ENCODE measurements at places on chromosomes 5 and 9. TPM values are rescaled to one million over a fixed set of nuclear protein-coding genes. Genes with fewer than 3 reads are reported as not detected.
A peak's percentile ranks its signal among the peaks of the same experiment; 100 is the strongest.

- no peaks in the 10 kb centered on the region for H3K36me3 ChIP-seq
- no peak overlapping the region for H3K4me3 ChIP-seq
- no peaks in the 10 kb centered on the region for H3K27me3 ChIP-seq
Measured at GRCh38 chr5:25948278-25948677, 1090.1 kb downstream of the CDH9 start.

BTNL9 gene
- total RNA-seq = 169 TPM

PRSS3 gene
- not detected for total RNA-seq

PCDHGC5 gene
- 3.3 TPM for total RNA-seq

FAM221B gene
- total RNA-seq = not detected

- peaks cover 2% of the 10 kb centered on the region for H3K27me3 ChIP-seq
- no peak for DNase-seq
- H3K4me3 ChIP-seq = no peak overlapping the region
- H3K4me1 ChIP-seq = peaks cover 3% of the 10 kb centered on the region
- no peak overlapping the region for H3K27ac ChIP-seq
- no peaks in the 10 kb centered on the region for H3K36me3 ChIP-seq
Measured at GRCh38 chr5:73230264-73231245, 57.6 kb downstream of the TMEM174 start.

DNA sequence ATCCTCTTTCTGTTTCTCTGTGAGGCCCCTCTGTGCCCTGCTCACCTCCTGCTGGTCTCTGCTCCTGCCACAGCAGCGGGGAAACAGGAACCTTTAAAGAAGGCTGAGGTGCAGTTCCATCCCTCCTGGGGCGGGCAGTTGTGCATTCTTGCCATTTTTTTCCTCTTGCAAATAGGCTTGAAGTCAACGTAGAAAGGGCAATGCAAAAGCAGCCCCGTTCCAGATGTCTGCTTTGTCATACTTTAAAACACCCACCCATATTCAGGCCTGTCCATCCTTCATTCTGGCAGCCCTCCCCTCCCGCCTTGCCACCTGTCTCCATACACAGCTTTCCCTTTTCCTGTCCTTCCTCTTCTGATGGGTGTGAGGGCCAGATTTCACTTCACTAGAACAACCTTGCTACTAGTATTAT is 65.4 kb upstream of the KLF9 start:
- H3K4me3 ChIP-seq = peak overlapping the region; percentile 29
- no peak for DNase-seq
- H3K27ac ChIP-seq = peak overlapping the region; percentile 94
- H3K4me1 ChIP-seq = peaks cover 55% of the 10 kb centered on the region

GAS1 gene
- 48.2 TPM for total RNA-seq

GRCh38 chr5:107486489-107486888 is 184.2 kb downstream of the EFNA5 start:
- no peak overlapping the region for H3K4me3 ChIP-seq
- DNase-seq = no peak
- H3K4me1 ChIP-seq = no peaks in the 10 kb centered on the region
- H3K27me3 ChIP-seq = no peaks in the 10 kb centered on the region
- peak overlapping the region; percentile 50 for H3K27ac ChIP-seq
- H3K36me3 ChIP-seq = no peaks in the 10 kb centered on the region

DNA sequence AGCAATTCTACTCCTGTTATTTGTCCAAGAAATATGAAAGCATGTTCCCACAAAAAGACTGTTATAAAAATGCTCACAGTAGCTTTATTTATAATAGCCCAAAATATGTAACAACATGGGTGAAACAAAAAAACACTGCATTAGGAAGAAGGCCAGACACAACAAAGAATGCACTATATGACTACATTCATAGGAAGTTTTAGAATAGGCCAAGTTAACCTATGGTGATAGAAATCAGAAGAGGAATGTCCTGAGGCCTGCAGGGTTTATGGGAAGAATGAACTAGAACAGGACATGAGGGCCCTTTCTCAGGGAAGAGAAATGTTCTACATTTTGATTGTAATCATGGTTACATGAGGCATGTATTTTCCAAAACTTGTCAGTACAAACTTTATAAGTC is 24.7 kb upstream of the TAS2R1 start:
- no peak overlapping the region for H3K27ac ChIP-seq
- no peaks in the 10 kb centered on the region for H3K36me3 ChIP-seq
- no peak overlapping the region for H3K4me3 ChIP-seq
- no peaks in the 10 kb centered on the region for H3K4me1 ChIP-seq
- H3K27me3 ChIP-seq = no peaks in the 10 kb centered on the region
- no peak for DNase-seq

IFNB1 gene
- total RNA-seq = not detected

DNA sequence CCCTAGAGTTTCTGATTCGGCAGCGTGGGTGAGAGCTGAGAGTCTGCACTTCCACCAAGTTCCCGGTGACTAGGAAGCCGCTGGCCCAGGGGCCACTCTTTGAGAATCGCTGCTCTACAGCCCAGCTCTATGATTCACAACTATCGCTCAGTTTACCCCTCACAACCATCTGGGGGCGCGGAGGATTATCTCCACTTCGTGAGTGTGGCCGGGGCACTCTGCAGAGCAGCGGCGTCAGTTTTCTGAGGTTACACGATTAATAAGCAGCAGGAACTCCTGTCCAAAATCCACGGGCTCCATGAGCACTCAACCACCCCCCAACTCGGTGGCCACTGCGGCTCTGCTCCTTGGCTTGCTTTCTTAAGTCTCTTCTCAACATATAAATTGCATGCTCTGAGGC is 19.3 kb downstream of the CORO2A start:
- H3K4me3 ChIP-seq = no peak overlapping the region
- no peaks in the 10 kb centered on the region for H3K4me1 ChIP-seq
- H3K27me3 ChIP-seq = no peaks in the 10 kb centered on the region

SPINK4 gene
- total RNA-seq = not detected

DNA sequence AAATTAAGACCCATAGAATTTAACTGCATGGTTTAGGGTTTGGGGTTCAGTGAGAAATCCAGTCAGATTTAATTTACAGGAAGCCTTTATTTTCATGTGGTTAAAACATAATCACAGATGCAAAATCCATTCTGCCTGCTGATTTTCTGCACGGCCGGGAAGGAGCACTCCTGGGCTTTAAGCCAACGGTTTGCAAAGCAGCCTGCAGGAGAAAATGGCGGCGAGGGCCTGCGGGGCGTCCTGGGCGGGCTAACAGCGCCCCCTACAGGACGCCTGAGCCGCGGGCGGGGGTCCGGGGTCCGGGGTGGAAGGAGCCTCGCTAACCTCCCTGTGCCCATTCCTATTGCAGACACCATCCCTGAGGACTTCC is 47.6 kb downstream of the THBS4 start:
- peak overlapping the region; percentile 78 for H3K27ac ChIP-seq
- H3K4me1 ChIP-seq = no peaks in the 10 kb centered on the region
- no peaks in the 10 kb centered on the region for H3K27me3 ChIP-seq
- H3K36me3 ChIP-seq = no peaks in the 10 kb centered on the region
- peak; percentile 80 for DNase-seq

DNA sequence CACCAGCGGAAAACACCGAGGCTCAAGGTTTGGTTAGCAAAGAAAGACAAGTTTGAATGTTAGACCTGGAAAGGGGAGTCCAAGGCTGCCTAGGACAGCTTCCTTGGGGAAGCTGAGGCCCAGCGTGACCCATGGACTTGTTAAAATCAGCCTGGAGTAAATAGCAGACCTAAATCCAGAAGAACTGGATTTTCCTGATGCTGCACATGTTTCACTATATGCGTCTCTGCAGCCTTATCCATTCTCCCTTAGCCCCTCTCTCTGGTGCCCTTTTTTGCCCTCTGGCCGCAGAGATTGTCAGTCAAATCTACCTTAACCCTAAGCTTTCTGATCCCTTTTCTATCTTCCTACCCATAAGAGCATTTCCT is 119.9 kb downstream of the NTRK2 start:
- peaks cover 5% of the 10 kb centered on the region for H3K4me1 ChIP-seq
- no peaks in the 10 kb centered on the region for H3K36me3 ChIP-seq
- no peak overlapping the region for H3K4me3 ChIP-seq
- H3K27ac ChIP-seq = peak overlapping the region; percentile 82
- no peak for DNase-seq

SEMA5A gene
- 3.0 TPM for total RNA-seq

DNA sequence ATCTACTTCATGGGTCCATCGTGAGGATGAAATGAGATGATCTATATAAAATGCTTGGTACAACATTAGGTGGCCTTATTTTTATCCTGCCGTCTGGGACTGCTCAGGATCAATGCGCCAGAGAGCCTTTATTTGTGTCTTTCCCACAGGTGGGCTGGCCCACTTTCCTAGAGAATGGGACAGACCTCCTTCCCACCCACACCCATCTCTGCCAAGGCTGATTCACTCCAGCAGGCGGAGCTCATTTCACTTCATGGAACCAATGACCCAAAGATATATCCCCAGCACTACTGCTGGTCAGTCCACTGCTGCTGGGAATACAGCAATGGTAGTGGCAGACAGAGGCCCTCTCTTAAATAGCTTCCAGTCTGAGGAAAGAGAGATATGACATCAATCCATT is 35.7 kb downstream of the TGFBI start:
- no peak overlapping the region for H3K27ac ChIP-seq
- no peak overlapping the region for H3K4me3 ChIP-seq
- H3K36me3 ChIP-seq = no peaks in the 10 kb centered on the region
- no peaks in the 10 kb centered on the region for H3K27me3 ChIP-seq

GRCh38 chr5:163695830-163696578 is 190.6 kb downstream of the MAT2B start:
- no peak overlapping the region for H3K4me3 ChIP-seq
- no peaks in the 10 kb centered on the region for H3K4me1 ChIP-seq
- H3K36me3 ChIP-seq = no peaks in the 10 kb centered on the region
- DNase-seq = no peak
- H3K27me3 ChIP-seq = no peaks in the 10 kb centered on the region

DNA sequence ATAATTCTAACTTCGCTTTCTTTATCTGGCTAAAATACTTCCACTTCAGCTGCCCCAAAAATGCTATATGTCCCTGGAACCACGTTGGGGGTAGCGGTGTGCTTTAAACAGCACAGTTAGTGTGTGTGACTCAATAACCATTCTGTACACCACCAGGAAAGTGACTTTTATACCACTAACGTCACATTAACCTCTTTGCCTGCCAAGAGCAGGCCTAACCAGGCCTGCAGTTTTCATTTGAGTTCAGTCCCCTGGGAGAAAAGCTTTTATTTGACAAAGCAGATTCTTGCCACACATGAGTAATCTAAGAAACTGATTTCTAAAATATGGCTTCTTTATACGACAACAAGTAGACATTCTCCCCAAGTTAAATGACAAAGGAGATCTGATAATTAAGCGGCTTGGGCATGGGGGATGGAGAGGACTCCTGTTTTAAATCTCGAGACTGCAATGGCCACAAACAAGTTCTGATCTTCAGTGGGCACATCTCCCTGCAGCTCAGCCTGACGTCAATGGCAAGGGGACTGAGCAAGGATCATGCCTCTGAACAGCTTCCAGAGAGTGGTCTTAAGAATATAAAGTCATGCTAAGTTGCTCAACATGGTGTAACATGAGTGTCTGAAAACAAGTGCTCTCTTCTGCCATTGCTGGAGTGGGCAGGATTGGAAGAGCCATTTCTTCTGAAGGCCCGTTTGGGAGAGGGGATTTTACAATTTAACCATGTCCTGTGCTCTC is 91.8 kb downstream of the GLIS3 start:
- no peaks in the 10 kb centered on the region for H3K36me3 ChIP-seq
- peak overlapping the region; percentile 27 for H3K27ac ChIP-seq
- H3K4me1 ChIP-seq = no peaks in the 10 kb centered on the region
- H3K27me3 ChIP-seq = no peaks in the 10 kb centered on the region
- no peak for DNase-seq
- H3K4me3 ChIP-seq = no peak overlapping the region
